ENCODE measurements at places on chromosomes 6 and 20. TPM values are rescaled to one million over a fixed set of nuclear protein-coding genes. Genes with fewer than 3 reads are reported as not detected.

Gene LRP11
- total RNA-seq = 62.1 TPM

Gene SHLD1
- total RNA-seq = 3.2 TPM

Gene BHLHE23
- not detected for total RNA-seq

Gene C6orf141
- 0.17 TPM for total RNA-seq

Gene WFDC12
- not detected for total RNA-seq

Gene BNIP5
- total RNA-seq = under 0.01 TPM

Gene PRSS16
- total RNA-seq = not detected
